ENCODE measurements at places on chromosomes 5 and 9.

- no peak for DNase-seq
Measured at GRCh38 chr5:180213256-180213600, 4.2 kb upstream of the RASGEF1C start.

DNA sequence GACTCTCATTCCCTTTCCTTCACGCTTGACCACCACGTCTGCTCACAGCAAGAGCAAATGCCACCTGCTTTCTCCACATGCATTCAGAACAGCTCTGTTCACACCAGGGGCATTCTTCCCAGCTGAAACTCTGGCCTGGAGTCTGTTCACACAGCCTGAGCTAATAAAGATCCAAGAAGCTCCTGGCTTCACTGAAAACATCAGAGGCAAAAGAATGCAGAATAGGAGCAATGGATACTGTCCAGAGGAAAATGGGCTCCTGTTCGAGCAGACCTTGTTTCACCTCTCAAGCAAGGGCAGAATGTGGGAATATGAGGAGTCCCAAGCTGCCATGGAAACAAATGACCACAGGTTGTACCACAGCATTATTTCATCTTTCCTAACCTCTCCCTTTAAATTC is 402.7 kb upstream of the TNC start:
- no peak for DNase-seq

DNA sequence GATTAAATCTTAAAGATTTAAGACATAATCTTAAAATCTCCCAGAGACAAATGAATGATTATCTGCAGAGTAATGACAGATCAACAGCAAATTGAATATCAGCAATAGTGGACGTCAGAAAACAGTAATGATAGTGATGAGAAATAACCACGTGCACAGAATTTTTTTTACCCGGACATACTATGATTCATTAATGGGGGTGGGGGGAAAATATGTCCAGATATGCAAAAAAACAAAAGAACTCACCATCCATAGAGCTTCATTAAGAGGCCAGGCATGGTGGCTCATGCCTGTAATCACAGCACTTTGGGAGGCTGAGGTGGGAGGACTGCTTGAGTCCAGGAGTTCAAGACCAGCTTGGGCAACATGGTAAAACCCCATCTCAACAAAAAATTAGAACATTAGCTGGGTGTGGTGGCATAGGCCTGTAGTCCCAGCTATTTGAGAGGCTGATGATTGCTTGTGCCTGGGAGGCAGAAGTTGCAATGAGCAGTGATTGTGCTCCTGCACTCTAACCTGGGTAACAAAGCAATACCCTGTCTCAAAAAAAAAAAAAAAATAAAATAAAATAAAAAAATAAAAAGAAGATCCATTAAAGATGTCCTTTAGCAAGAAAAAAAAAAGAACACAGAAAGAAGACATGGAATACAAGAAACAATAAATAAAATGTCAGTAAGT is 30.9 kb upstream of the SHOC1 start:
- DNase-seq, result no peak

- no peak for DNase-seq
Measured at GRCh38 chr9:4663956-4664355, 1.9 kb downstream of the PLPP6 start.

- no peak for DNase-seq
Measured at GRCh38 chr5:22531986-22532385, 321.2 kb downstream of the CDH12 start.

Data from CD4-positive, CD25-positive, alpha-beta regulatory T cell (primary cell).